ENCODE measurements at places on chromosomes 6 and 20.

- DNase-seq = no peak
Observed at GRCh38 chr6:158941246-158941645, 58.8 kb downstream of the RSPH3 start.

- no peak for DNase-seq
Observed at GRCh38 chr20:12166053-12166717, 248.5 kb downstream of the BTBD3 start.

- no peak for DNase-seq
Observed at GRCh38 chr20:8774412-8774811, 294.5 kb upstream of the PLCB4 start.

DNA sequence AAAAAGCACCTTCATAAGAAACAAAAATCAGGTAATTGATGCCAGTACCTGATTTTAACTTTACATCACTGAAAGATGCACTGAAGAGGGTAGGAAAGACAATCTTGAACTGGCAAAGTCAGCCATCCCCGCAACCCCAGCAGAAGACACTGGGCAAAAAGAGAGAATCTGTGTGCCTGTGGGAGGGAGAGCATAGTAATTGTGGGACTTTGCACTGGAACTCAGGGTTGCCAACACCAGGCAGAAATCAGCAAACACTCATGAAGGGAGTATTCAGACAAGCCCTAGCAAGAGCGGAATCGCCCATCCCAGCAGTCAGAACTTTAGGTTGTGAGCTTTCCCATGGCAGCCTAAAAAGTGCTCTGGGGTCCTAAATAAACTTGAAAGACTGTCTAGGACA, 344.6 kb upstream of the GJE1 start:
- DNase-seq = no peak

GRCh38 chr6:122809691-122810090, 20.6 kb downstream of the SMPDL3A start:
- no peak for DNase-seq

- no peak for DNase-seq
Observed at GRCh38 chr20:38534756-38535155, 46.2 kb upstream of the ADIG start.

DNA sequence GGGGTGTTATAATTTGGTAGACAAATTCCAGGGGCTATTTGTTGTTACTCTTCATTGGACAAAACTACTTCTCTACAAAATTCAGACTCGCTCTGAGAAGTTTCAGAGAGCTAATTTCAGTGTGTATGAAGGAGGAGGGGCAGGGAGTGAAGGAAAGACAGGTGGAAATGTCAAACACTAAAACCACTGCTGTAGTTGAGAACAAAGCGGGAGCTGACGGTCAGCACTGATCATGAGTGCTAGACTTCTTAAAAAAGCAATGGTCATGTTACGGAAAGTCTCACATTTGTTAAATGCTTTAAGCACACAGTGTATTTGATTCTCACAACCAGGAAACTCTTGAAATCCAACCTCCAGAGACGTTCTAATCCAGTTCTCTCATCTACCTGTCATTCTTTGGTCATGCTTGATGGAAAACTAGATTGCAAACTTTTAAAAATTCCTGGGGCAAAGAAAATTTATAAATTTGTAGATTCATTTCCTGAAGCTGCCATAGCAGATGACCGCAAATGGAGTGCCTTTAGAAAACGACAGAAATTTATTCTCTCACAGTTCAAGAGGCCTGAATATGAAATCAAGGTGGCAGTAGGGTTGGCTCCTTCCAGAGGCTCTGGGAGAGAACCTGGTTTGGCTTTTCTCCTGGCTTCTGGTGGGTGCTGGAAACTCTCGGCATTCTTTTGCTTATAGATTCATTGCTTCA, 100.7 kb upstream of the CARMIL1 start:
- DNase-seq = no peak

GRCh38 chr6:32369660-32370059, 2.0 kb downstream of the TSBP1 start:
- DNase-seq = no peak

DNA sequence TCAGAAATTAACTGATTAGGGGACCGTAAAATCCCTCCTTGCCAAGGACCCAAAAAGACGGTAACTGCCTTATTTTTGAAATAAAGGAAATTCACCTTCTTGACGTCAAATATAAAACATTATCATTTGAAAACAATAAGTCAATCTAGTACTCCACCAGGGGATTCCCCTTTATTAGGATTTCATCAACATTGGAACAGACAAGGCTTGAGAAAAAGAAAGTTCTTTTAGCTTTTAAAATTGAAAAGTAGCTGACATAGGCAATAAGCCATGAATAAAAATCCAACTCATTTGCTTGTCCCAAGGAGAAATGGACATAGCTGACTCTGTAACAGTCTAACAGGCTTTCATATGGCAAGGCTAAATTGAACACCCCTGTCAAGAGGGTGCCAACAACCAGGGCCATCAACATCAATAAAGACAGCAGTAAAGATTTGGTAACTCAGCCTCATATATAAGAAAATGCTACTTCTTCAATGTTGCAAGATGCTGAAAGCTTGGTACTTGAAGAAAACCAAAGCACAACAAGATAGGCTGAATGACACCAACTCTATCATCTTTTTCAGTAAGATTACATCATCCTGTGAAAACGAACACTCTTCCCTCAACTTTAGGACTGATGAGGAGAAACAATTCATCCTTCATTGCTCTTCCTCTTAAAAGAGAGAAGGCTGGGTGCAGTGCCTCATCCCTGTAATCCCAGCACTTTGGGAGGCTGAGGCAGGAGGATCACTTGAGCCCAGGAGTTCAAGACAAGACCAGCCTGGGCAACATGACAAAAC, 121.0 kb upstream of the PRDM1 start:
- DNase-seq = no peak

DNA sequence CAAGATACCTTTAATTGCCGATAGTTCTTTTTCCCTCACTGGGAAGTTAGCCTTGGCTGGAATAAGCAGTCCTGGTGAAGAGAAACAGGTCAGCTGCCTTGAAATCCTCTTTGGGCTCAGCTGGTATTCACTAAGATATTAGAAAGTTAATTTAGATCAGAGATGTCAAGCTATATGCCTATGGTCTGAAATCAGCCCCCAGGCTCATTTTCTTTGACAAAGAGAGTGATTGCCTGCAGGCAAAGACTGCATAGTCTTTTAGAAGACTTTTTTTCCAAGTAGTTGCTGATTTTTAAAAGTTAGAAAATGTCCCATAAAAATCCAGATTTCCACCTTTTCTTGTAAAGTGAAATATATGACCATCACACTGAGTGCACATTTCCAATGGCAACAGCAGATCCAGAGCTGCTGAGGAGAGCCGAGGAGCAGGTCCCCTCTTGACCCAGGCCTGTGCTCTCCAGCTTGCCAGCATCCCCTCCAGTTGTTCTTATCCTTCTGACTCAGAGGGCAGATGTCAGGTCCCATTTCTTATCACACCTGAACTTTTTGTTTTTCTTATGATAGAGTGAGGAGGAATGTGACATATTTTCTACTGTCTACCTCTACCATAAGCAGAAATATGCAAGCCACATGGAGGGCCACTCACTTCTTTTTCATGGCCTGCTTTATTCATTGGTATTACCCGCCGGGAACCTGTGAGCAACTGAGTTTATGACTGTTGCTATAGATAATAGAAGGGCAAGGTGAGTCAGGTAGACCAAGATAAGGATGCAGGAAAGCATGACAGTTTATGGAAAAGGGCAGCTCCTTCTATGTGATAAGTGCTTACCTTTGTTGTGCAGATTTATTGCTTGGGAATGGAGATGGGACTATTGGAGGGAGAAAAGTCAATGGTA, 17.6 kb upstream of the L3MBTL3 start:
- no peak for DNase-seq

DNA sequence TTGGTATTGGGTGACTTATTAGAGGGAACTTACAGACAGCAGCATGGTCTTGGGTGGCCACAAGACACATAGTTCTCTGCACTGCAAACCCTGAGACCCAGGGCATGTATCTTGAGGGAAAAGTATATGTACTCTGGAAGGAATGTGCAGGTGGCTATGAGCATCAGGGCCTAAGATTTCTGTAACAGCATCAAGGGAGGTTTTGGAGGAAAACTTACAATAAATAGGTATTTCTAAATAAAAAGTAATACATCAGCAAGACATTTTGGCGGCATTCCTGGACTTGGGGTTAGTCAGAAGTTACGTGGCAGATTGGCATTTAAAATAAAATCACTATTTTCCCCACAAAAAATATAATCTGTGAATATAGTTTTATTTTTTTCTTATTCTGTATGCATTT, 8.0 kb upstream of the STX7 start:
- DNase-seq = no peak

- peak; percentile 60 for DNase-seq
Observed at GRCh38 chr6:24720131-24720603, 1.2 kb upstream of the C6orf62 start.

- DNase-seq = peak; percentile 71
Observed at GRCh38 chr6:105907991-105908390, 178.1 kb upstream of the PRDM1 start.

DNA sequence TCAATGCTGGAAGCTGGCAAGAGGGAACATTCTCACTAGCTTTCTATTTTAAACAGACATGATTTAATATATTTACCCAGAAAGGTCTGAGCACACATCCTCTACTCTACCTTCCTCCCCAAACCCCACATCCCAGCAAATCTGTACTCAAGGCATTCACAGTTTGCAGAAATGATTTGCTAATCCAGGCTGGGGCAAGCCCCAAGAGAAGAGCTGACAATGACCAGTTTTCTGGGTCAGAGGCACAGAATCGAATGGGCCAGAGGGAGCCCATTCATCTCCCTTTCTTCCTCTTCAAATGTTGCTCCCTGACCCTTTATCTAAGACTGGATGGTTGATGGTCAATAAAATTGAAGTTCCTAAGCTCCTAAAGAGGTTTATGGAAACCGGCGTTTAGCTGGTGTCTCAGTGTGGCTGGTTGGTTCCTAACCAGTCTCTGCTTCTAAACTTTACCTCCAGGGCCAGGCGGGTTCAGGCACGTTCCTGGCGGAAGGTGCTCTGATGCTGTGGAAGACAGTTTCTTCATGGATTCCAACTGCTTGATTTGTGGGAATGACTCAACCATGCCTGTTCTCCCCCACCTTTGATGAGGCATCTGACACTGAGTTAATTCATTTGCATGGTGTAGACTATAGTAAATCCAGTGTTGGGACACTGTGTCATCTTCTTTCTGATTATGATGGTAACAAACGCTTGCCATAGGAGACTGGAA, 96.4 kb upstream of the IYD start:
- DNase-seq = no peak

DNA sequence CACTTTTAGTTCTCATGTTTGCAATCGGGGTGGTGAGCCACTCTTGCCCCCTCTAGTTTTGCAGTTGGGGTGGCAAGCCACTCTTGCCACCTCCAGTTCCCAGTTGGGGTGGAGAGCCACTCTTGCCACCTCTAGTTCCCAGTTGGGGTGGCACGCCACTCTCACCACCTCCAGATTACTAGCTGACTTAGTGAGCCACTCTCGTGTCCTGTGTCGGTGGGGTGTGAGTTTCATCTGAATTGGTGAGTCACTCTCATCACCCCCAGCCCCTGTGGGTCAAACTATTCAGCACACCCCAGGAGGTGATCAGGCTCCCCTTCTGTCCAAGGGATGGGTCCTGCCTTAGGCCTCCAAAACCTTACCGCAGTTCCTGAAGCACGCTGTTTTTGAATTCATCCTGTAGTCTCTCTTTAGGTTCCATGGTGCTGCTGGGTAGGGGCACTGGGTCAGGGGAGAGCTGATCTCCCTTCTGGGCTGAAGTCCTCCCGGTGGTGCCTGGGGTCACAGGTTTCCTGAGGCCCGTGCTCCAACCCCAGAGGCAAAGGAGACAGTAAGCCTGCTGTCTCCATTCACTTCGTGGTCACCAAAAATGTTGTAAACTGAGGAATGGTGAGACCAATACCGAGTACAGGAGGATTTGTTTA, 224.2 kb upstream of the SYNCRIP start:
- no peak for DNase-seq

GRCh38 chr20:1587781-1588532, 30.5 kb upstream of the SIRPD start:
- no peak for DNase-seq

- DNase-seq = no peak
Observed at GRCh38 chr6:10633216-10633615, 61.2 kb downstream of the C6orf52 start.

DNA sequence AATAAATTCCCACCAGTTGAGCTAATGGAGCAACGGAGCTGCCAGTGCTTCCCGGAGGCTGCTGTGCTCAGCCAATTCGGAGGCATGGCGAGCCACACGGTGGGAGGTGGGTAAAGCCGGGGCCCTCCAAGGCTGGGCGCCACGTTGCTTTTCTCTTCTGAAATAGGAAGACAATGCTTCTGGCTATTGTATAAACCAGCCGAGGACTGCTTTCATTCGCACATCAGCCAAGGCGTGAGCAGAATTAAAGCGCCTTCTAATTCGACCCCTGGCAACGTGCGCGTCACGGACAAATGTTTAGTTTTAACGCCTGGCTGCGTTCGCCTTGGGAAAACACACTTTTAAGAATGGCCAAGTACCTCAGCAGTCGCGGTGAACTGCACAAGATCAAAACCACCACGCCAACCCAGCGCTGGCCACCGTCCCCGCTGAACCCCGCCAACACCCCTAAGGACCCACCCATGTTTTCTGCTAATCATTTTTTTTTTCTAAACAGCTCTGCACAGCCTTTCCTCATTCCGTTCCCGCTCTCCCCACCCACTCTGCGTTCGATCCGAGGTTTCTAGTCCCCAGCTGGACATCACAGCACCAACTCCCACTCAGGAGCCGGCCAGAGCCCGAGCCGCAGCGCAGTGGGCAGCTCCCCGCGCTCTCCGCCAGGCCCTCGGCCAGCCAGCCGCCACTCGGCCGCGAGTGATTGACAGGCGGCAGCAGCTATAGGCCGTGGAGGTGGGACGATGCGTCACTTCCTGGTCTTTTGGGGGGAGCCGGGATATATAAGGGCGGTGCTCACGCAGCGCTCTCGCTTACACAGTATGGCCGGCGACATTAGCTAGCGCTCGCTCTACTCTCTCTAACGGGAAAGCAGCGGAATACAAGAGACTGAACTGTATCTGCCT, at the start of gene AMD1:
Gene AMD1 (plus strand): TSS at position 805 of the 899 bp plus-strand sequence. CDS start 321 bp downstream, outside the sequence.
- DNase-seq = peak; percentile 98

GRCh38 chr6:111938710-111939109, 65.5 kb upstream of the FYN start:
- DNase-seq = no peak

DNA sequence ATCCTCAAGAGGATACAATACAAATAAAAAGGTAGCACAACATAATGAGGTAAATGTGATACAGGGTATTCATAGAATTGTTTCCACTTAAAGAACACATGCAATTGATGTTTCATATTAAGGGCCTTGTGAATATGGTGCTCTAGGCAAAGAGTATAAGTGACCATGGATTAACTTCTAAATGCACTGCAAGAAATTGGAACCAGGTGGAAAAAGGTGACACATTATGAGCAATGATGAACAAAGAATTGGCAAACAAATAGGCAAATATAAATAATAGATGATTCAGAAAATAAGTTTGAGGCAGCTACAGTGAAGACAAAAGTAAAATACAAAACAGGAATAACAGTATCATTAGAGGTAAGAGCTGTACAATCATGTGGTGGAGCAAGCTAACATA, 192.0 kb downstream of the GRIK2 start:
- DNase-seq = no peak

GRCh38 chr6:163958646-163959045, 544.1 kb downstream of the QKI start:
- no peak for DNase-seq

All from WERI-Rb-1 (cell line).